ENCODE measurements at places on chromosomes 1 and 21.

- DNase-seq = peak; percentile 56
These were observed 38.5 kb upstream of the ZBTB40 start for GRCh38 chr1:22412932-22413727.

GRCh38 chr1:41361495-41362356 is 492 bp downstream of the FOXO6 start:
- peak; percentile 72 for DNase-seq

- DNase-seq = no peak
These were observed 97.3 kb downstream of the SLC35F3 start for GRCh38 chr1:234001817-234002216.

DNA sequence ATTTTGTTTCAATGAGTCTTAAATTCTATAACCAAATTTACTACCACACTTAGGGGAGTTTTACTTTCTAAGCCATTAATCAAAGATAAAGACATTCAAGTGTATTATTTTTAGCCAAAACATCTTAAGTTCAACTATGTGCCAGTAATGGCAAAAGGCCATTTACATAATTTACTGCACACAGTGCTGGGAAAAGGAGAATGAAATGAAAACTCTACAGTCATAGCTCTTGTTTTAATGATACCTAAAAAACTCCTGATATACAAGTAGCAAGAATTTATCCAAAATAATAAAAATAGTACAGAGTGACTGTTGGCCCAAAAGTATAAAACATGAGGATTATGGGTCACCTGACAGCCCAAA is 42.4 kb upstream of the C1orf198 start:
- no peak for DNase-seq

GRCh38 chr1:76568573-76569238 is 298.6 kb upstream of the ST6GALNAC5 start:
- no peak for DNase-seq

DNA sequence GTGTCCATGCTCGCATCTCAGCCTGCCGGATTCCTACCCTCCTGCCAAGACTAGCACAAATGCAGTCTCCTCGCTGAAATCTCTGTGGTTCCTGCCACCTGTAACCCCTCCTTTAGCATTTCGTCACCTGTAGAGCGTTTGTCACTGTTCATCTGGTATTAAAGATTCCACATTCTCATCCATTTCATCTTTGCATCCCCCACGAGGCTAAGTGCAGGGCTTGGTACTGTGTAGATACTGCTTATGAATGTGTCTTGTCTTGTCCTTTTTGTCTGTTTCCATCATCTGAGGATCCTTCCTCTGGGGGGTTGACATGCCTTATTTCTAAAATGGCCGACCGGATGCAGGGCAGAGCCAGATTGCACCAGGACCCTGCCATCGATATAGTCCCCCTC is 53.7 kb upstream of the DNAJC6 start:
- DNase-seq = no peak

DNA sequence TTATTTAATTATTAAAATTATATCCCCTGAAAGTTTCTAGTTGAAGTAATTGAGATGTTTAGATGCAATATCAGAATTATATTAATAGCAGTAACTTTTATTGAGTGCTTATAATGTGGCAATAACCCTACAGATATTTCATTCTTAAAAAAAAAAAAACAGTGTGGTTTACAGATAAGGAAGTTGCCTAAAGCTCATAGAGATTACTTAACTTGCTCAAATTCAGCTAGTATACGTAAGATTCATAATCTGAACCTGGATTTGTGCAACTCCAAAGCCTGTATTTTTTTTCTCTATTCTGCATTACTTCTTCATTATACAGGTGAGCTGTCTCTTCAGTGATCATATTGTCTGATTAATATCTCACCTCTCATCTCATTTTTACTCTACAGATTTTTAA is 156.0 kb upstream of the PTBP2 start:
- no peak for DNase-seq

GRCh38 chr1:238001818-238002217 is 111.1 kb upstream of the ZP4 start:
- no peak for DNase-seq

GRCh38 chr1:225809842-225810578 is at the start of gene EPHX1:
EPHX1 (plus strand) TSS chr1:225810124; CDS start chr1:225828730, 18,606 bp downstream.
- peak; percentile 92 for DNase-seq

DNA sequence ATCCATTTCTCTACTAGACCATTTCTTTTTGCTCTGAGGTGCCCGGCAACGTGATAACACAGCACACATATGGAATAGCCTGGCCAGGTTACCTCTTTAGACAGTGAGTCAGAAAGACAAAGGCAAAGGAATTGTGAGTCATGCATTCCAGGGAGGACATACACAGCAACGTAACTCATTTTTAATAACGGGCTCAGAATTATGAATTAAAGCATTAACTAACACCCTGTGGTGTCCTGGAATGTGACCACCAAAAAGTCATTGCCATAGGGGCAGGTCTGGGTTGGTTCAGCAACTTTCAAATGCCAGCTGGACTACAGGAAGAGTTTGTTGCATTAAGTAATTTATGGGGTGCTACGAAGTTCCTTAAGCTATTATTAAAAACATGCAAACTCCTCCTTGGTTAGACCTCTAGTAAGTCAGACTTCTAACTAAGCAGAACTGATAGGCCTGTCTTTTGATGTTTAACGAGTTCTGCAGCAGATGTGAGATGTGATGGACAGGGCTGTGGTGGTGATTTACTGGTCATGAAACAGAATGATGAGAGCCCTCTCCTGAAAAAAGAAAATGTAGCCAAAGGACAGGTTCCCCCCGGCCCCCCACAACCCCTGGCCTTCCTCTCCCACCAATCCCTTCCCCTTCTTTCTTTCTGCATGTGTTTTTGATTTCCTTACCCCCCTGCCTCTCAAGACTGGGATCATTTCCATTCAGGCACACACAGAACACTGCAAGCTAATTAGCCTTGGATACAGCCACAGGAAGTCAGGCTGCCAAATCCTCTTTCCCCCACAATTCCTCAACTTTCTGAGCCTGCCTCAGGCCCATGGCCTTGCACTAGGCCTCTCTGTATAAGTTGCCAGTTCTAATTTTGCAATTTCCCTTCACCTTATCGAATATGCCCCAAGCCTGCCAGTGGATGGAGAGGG is 88.9 kb upstream of the HAO2 start:
- DNase-seq = no peak

DNA sequence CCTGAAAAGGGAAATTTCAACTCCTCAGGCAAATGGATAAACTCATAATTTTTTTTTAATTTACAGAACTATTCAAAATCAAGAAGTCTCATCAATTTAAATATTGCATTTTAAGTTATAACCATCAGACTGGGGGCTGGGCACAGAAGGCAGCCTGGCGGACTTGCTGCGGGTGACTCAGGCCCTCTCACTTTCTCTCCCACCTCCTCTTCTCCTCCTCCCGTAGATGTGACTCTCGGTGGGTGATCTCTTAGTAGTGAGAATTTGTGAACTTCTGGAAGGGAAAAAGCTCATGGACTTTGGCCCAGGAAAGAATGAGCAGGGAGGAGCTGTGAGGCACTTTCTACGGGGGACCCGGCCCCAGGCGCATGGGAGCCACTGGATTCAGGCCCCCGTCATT is 32.9 kb downstream of the CLIC6 start:
- no peak for DNase-seq

DNA sequence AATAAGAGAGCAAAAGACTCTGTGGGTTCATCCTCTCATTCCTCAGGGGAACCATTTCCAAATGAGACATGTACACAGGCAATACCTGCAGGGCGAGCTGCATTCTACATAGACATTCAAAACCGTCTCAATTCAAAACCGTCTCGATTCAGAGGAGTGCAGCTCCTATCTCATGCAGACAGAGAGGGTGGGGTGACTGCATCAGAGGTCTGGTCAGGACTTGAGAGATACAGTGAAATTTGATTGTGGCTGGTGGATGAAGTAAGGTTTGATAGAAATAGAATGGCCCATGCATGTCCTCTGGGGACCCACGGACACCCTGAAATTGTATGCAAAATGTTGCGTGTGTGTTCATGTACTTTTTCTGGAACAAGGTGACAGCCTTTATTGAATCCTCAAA is 27.3 kb downstream of the TEX35 start:
- DNase-seq = no peak

DNA sequence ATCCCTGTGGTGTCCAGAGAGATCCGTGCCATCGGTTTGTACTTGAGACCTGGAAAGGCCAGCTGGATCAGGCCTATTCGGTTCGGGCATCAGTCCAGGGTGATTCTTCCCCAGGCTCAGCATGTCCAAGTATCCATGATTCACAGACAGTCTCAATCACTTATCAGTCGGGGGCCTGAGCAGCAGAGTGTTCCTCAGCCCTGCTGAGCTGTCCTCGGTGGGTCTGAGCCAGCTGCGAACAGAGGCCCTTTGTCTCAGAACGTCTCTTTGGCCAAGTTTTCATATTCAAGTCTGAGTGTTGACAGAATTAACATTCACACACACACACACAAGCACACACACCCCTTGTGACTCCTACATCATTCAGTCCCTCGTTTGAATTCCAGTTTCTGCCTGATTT is 33.4 kb upstream of the OSBPL9 start:
- no peak for DNase-seq
